ENCODE measurements at places on chromosomes 16 and 17.

GRCh38 chr16:9476744-9477143 lies 385.3 kb downstream of the HAPSTR1 start:
- no peak for DNase-seq

GRCh38 chr16:6993544-6993943 lies 339.1 kb upstream of the RBFOX1 start:
- DNase-seq: no peak

DNA sequence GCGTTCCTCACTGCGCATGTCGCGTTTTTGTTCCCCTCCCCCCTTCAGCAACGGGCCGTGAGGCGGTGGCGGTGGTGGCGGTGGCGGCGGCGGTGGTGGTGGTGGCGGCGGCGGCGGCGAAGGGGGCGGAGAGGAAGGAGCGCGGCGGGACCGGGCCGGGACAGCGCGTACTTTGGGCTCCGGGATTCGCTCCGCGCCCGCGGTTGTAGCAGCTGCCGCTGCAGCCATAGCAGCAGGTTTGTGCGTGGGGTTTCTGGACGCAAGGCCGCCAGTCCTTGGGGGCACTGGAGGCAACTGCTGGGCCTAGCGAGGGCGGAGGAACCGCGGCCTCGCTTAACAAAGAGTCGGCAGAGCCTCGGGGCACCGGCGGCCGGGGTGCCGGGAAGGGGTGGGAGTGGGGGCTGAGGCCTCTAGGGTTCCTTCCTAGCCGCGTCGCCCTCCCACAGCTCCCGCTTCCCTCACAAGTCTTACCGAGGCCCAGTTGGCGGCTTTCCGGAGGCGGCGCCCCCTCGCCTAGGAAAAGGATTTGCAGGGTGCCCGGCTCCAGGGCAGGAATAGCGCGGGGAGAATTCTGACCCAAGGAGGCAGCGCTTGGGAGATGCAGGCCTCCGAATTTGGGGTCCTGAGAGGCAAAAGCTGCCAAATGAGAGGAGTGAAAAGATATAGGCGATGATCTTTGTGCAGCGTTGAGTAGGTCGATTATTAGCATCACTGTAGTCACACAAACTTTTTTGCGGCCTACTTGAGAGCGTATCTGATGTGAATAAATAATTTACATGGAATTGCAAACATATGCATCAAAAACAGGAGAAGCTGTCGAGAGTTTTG lies at the start of gene DDX42:
Gene DDX42, plus strand, starts transcription at position 30 of the 828 bp plus-strand sequence. CDS start 12,880 bp downstream, outside the sequence.
- DNase-seq: peak; percentile 89

GRCh38 chr17:28029044-28029443 lies 13.4 kb upstream of the NLK start:
- no peak for DNase-seq

- no peak for DNase-seq
Measured at GRCh38 chr16:31085411-31085810, 3.3 kb downstream of the PRSS53 start.

GRCh38 chr16:22358000-22358399 lies 16.4 kb downstream of the CDR2 start:
- DNase-seq: no peak

Data from stimulated activated CD4-positive, alpha-beta T cell treated with anti-CD3 and anti-CD28 coated beads, Interleukin-4, amount 100 ng/mL, for 1 hour (primary cell).